ENCODE measurements at places on chromosomes 3 and 15. TPM values are rescaled to one million over a fixed set of nuclear protein-coding genes. Genes with fewer than 3 reads are reported as not detected.

FBXW12 gene
- total RNA-seq: not detected

CACNA1D gene
- 0.07 TPM for total RNA-seq

ZNF80 gene
- total RNA-seq: not detected

CHRNA5 gene
- total RNA-seq: 0.78 TPM

TM4SF4 gene
- total RNA-seq: 2.4 TPM

GP9 gene
- not detected for total RNA-seq

HMG20A gene
- 28.2 TPM for total RNA-seq

LRRC31 gene
- total RNA-seq: not detected

FGF7 gene
- total RNA-seq: 157 TPM

CHRM5 gene
- not detected for total RNA-seq

ZNF501 gene
- 3.0 TPM for total RNA-seq

ACVR2B gene
- total RNA-seq: 4.0 TPM

SLC12A1 gene
- not detected for total RNA-seq

ITPR1 gene
- total RNA-seq: 126 TPM

BDH1 gene
- total RNA-seq: 3.2 TPM

PLS1 gene
- 1.7 TPM for total RNA-seq

CRTC3 gene
- 22.5 TPM for total RNA-seq

GLDN gene
- total RNA-seq: 3.7 TPM

CYP8B1 gene
- not detected for total RNA-seq

SCN5A gene
- total RNA-seq: 0.72 TPM

NRROS gene
- 1.0 TPM for total RNA-seq

GCNT3 gene
- total RNA-seq: 0.23 TPM

ARPP21 gene
- 2.4 TPM for total RNA-seq

SLCO2A1 gene
- total RNA-seq: under 0.01 TPM

ATG3 gene
- total RNA-seq: 53.3 TPM

FANCD2OS gene
- not detected for total RNA-seq

GP5 gene
- total RNA-seq: 0.69 TPM

CFAP92 gene
- not detected for total RNA-seq

C3orf20 gene
- under 0.01 TPM for total RNA-seq

Data from smooth muscle cell of the pulmonary artery (primary cell).